Body of pancreas (tissue), 4 donors: ENCODE measurements at places on chromosomes 4 and X.

DNA sequence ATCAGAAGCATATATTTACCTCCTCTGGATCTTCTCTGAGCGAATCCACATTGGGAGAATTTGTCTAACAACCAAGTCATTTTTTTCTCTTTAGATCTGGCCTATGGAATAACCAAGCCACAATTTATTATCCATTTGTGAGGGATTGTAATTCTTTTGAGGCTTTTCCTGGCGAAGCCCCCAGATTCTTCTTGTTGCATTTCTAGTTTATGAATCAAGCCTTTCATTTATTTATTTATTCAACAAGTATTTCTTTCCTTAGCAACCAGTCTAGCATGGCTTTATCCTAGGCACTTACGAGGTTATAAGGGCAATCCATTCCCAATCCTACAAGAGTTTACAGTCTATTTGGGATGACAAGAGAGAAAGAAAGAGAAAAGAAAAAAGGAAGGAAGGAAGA is 18.4 kb upstream of the FNIP2 start:
- DNase-seq = no peak

DNA sequence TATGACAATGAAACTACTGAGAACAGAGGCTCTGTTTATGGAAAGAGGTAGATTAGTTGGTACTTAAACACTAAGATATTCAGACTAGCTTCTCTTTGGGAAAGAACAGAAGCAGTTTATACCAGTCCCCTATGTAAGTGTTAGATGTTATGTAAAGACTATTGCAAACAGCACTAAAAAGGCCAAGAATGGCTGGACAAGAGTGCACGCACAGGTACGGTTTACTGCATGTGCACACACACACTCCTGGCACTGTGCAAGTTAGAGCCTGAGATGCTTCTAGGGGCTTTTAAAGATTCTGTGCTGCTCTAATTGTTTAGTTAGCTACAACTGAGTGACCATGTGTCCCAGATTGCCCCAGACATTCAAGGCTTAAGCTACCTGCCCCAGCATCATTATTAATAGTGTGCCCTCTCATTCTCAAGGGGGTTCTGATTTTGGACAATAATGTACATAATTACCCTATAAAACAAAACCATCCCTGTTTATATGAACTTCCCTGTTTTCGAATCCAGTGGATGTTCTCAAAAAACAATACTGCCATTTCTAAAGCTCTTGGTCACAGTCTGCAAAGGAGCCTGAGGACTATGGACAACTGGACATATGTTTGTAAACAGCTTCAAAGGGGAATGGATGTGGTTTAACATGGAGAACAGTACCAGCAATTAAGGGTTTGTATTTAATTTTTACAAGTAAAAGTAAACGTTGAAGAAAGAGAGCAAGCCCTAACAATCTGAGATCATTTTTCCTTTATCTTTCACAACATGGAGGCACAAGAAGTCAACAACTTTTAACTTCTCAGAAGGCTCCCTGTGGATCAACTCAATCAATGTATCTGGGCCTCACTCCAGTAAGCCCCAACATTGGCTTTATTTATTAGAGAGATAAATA is 2.0 kb downstream of the SETD7 start:
- DNase-seq = no peak

DNA sequence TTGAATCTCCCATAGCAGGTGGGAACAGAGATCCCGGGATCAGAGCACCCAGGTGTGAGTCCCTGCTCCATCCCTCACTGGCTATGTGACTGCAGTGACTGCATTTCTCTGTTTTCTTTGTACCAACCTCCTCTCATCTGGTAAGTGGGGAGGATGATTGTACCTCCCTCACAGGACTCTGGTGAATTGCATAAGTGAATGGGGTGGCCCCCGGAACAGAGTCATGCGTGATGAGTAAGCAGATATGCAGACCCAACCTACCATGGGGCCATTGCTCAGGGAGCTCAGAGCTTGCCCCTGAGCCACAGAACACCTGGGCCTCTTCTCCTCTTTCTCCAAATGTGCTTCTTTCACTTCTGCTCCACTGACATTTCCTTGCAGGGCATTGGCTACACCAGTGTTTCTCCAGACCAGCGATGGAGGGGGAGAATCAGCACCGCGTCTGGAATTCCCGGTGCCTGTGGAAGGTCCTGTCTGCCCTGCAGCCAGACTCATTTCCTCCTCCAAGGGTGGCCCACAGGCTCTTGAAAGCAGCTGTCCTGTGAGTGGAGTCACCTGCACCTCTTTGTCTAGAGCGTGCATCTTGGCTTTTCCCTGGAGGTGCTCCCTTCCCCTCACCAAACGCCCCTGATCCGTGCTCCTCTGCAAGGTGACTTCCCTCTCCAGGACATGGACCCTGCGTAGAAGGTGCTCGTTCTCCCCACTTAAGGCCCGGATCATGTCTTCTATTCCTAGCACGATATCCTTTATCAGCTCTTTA is 30.0 kb downstream of the C4orf50 start:
- no peak for DNase-seq

GRCh38 chr4:53890461-53890860 is 173.9 kb downstream of the CHIC2 start:
- no peak for DNase-seq

GRCh38 chr4:21476757-21477156 is 471.8 kb downstream of the KCNIP4 start:
- DNase-seq = no peak

DNA sequence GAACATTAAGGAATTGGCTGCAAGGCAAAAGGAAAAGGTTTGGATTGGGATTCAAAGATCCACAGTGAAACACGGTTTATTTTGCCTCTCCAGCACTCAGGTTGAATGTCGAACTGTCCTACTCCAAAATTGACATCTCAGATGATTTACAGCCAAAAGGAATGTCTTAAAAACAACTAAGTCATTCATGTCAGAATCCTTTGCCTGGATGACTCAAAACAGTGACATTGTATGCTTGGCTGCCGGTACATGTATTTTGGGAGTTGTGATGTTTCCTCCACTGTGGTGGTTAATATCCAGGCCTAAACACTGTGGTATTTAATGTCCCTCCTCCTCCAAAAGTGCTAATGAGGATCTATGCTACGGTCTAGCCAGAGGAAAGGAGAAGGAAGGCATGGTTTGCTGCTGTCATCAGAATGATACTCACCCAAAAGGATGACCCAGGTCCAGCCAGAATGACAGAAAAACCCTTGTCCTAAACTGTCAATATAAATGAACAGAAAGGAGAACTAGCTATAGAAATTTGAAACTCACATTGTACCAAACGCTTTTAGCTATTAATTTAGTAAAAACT is 20.9 kb downstream of the PGM2 start:
- DNase-seq = no peak

DNA sequence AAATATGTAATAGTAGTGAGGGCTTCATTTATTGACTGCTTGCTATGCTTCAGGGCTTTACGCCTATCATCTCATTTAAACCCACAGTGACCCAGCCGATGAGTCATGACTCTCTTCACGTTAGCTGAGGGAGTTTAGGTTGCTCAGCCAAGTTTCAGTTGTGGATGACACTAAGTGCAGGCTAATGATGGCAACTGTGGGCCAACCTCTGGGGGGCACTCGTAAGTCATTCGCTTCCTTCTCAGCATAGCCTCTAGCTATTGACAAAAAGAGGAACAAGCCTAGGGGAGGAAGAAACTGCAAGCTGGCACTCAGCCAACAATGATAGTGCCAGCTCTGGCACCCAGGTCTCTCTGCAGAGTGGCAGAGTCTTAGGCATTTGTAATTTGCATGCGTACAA is 325.0 kb downstream of the ARHGAP10 start:
- peak; percentile 25 for DNase-seq

- DNase-seq = no peak
These were observed at the start of gene ING2 for GRCh38 chr4:183504930-183505610. ING2 (plus strand) TSS chr4:183505058; CDS start chr4:183505196, 138 bp downstream.

DNA sequence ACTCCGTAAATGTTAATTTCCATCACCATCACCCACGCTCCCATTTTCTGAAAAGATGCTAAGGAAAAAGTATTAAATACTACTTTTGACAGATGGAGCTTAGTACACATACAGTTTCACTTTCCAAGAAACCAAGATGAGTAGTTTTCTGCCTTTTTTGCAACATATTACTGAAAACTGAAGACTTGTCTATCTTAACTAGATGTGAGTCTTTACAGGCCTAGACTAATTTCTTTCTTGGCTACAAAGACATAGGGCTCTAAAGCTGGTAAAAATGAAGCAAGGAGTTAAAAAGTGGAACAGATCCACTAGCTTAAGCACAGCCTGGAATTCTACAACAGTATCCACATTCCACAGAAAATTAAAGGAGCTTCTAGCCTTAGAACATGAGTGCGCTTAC is 68.2 kb downstream of the ATP11C start:
- DNase-seq = no peak

DNA sequence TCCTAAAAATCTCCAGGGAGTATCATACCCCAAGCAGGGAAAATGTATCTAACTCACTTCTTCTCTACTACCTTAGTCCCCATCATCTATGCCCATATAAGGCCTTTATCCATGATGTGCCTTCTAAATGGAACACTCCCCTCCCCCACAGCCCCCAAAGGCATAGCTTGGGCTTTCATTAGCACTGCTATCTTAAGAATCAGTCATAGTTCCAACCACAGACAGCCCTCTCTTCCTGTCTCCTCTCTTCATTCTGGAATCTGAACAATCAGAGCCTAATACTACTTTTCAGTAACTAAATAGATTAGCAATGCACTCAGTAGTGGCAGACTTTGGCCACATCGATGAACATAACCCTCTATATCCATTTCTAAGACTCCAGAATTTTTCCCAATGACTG is 313.2 kb upstream of the DKK2 start:
- DNase-seq = no peak

GRCh38 chrX:133321451-133321850 is 93.8 kb downstream of the GPC4 start:
- DNase-seq = no peak

- no peak for DNase-seq
These were observed at the start of gene PHOX2B for GRCh38 chr4:41748571-41749475. PHOX2B (minus strand) TSS chr4:41748725; CDS start chr4:41748610, 115 bp downstream.

GRCh38 chrX:146448791-146449190 is 360.8 kb upstream of the CXorf51B start:
- no peak for DNase-seq

DNA sequence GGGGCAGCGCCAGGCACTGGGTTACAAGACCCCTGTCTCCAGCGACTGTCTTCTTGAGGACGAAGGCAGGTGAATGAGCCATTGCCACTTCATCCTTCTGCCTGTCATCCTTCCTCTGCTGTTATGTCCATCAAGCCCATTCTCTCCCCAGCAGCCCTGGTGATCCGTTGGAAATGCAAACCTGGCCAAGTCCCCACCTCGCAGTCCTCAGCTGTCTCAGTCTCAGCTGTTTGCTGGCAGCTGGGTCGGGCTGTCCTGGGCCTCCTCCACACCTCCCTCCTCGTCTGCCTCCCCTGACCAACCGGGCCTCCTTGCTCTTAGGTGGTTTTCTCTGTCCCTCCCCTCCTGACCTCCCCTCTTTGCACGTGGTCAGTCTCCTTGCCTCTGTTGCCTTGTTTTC is 38.0 kb downstream of the PTTG2 start:
- no peak for DNase-seq
